ENCODE measurements at places on chromosomes 11 and 22. TPM values are rescaled to one million over a fixed set of nuclear protein-coding genes. Genes with fewer than 3 reads are reported as not detected.

DNA sequence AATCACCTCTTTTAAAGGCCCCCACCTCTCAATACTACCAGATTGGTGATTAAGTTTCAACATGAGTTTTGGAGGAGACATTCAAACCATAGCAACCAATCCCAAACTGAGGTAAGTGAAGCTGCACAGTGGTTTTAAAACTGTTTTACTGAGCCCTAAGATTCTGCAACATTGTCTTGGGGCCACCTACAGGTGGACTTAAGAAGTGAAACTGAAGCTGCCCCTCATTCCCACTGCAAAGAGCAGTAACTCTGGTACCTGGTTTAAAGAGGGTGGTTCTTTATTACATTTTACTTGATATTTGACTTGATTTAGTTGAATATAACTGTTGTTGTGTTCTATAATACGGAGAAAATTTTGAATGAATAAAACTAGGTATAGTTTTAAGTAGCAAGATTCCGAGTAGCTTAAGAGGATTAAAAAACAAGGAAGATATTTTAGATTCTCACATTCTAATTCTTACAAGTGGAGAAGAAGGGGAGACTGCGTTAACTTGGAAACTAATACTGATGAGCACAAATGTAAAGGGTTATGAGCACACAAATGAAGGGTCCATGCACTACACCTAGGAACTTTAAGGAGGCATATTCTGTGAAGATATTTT lies 26.7 kb downstream of the SYT9 start:
- H3K4me1 ChIP-seq: no peaks in the 10 kb centered on the region
- H3K4me3 ChIP-seq: no peak overlapping the region
- no peaks in the 10 kb centered on the region for H3K27me3 ChIP-seq
- H3K27ac ChIP-seq: no peak overlapping the region
- DNase-seq: peak; percentile 34

The ZFP91 gene
- polyA plus RNA-seq: 58.1 TPM

DNA sequence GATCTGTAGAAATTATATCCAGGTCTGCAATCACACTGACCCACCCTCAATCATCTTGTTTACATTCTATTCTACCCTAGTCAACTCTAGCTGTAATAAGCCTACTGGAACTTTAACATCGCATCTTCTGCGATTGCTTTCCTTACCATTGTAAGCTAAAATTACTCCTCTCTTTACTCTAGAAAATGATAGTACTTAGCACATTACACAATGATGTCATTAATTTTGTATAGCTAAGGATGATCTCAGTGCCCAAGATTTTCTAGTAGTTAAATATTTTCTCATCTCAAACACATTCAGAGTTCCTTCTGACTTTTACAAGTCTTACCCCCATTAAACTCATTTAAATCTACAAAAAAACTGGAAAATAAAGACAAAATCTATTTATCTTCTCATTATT lies 39.6 kb upstream of the CTSC start:
- H3K36me3 ChIP-seq: no peaks in the 10 kb centered on the region
- no peaks in the 10 kb centered on the region for H3K27me3 ChIP-seq
- no peak overlapping the region for H3K4me3 ChIP-seq
- DNase-seq: no peak
- H3K27ac ChIP-seq: no peak overlapping the region

DNA sequence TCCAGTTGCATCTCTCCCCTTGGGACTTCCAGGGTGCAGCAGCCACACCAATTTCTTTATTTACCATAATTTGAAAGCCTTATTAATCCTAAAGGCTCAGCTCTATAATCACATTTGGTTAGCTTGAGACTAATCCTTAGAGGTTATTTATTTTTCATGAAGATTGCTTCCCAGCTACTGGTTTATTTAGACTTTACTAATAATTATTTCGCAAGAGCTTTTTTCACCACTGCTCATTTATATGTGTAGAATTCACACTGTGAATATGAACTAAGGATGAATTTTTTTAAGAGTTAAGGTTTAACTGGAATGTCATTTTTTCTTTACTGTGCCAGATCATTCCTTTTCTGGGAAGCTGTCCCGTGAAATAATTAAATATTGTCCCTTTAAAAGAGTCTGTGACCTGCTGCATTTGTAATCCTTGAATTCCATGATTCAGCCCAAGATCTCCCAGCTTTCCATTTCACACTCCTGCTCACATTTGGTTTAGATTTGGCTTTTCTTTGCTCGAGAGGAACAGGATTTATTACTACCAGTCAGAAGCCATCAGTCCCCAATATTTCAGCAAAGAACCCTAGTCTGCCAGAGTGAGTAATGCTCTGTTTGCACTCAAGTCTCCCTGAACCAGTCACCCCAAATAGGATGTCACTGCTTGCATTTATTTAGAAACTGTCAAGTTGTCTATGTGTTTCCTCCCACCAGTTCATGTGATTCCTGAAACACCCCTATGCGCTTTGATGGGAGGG lies 4.4 kb upstream of the CD44 start:
- no peak for DNase-seq
- no peak overlapping the region for H3K27ac ChIP-seq
- H3K4me3 ChIP-seq: no peak overlapping the region
- no peaks in the 10 kb centered on the region for H3K27me3 ChIP-seq
